ENCODE measurements at places on chromosomes 7 and 10.

GRCh38 chr10:110903280-110904278 is 15.4 kb downstream of the BBIP1 start:
- DNase-seq = no peak

DNA sequence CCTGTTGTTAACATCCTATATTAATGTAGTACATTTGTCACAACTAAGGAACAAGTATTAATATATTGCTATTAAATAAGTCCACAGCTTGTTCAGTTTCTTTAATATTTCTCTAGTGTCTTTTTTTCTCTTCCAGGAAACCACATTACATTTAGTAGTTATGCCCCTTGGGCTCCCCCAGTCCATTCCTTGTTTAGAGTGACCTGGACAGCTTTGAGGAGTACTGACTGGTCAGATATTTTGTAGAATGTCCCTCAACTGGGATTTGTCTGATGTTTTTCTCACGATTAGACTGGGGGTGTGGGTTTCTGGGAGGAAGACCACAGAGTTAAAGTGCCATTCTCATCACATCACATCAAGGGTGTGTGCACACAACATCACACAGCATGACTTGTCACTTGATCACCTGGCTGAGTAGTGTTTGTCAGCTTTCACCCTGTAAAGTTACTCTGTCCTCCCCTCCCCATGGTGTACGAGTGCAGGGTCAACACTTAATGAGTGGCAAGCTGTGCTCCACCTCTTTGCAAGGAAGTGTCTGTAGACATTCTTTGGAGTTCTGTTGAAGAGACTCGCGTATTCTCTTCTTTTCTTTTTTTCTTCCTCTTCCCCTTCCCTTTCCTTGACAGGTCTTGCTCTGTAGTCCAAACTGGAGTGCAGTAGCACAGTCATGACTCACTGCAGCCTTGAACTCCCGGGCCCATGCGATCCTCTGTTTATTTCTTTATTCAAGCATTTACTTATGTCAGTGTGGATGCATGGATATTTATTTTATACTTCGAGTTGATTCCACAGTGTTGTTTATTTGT is 10.2 kb downstream of the LMTK2 start:
- no peak for DNase-seq

GRCh38 chr10:101444058-101444898 is 90.3 kb downstream of the BTRC start:
- no peak for DNase-seq

- DNase-seq = no peak
Observed at GRCh38 chr10:87759551-87759950, 58.5 kb downstream of the ATAD1 start.

GRCh38 chr10:22911889-22912762 is 15.7 kb upstream of the ARMC3 start:
- peak; percentile 90 for DNase-seq

DNA sequence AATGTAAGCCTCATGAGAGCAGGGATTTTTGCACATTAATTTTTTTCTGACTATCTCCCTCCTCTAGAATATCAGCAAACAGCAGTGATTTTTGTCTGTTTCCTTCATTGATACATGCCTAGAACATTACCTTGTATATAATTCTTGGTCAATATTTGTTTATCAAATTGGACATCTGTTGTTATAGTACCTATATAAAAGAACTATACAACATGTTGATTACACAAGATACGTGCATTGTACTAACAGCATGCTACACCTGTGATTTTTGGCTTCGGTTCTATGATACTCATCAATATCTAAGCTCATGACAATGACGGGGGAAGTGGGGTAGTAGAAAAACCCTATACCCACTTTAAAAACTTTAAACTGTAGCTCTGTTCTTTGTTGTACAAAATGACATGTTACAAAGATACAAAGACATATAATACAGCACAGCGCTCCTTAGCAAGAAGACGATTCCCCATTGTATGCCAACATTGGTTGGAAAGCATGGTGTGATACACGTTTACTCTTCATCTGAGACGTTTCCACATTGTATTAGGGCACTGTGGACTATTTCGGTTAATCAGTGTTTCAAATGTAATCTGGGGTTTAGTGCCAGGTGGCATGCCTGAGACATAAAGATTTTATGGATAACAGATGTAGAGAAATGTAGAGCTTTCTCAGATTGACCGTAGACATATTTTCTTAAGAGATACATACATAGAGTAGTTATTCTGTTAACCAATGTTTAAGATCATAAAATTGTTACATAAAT is 70.5 kb upstream of the FOXP2 start:
- no peak for DNase-seq

GRCh38 chr10:47294057-47294456 is 5.9 kb upstream of the GDF10 start:
- DNase-seq = no peak

DNA sequence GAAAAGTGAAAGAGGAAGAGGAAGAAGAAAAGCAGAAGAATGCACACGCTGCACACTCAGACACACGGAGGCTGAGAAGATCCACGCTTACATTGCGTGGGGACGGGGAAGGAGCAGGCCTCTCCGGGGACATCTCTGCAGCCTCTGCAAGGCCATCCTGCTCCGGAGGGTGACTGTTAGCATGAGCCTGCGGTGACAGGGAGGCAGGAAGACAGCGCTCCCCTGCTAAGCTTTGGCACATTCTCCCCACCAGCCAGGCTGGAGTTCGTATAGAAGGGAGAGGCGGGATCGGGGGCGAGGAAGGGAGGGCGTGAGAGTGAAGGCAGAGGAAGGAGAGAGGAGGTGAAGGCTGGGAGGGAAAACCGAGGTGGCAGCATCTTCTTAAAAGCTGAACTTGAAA is 366.0 kb upstream of the SHH start:
- DNase-seq = no peak

DNA sequence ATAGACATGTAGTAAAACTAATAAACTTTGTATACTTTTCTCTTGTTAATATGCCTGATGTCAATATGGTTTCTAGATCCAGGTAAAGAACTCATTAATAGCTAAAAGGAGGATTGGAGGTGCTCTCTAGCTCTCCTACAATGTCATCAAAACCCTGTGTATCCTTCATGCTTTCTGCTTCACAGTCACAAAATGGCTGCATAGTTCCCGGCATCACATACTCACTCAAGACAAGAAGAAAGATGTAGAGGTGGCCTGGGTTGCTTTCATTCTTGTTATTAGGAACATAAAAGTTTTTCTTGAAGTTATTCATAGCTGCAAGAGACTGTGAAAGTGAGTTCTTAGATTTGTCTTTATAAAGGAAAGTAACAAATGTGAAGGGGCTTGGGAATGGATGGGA is 149.7 kb upstream of the EEPD1 start:
- DNase-seq = no peak

DNA sequence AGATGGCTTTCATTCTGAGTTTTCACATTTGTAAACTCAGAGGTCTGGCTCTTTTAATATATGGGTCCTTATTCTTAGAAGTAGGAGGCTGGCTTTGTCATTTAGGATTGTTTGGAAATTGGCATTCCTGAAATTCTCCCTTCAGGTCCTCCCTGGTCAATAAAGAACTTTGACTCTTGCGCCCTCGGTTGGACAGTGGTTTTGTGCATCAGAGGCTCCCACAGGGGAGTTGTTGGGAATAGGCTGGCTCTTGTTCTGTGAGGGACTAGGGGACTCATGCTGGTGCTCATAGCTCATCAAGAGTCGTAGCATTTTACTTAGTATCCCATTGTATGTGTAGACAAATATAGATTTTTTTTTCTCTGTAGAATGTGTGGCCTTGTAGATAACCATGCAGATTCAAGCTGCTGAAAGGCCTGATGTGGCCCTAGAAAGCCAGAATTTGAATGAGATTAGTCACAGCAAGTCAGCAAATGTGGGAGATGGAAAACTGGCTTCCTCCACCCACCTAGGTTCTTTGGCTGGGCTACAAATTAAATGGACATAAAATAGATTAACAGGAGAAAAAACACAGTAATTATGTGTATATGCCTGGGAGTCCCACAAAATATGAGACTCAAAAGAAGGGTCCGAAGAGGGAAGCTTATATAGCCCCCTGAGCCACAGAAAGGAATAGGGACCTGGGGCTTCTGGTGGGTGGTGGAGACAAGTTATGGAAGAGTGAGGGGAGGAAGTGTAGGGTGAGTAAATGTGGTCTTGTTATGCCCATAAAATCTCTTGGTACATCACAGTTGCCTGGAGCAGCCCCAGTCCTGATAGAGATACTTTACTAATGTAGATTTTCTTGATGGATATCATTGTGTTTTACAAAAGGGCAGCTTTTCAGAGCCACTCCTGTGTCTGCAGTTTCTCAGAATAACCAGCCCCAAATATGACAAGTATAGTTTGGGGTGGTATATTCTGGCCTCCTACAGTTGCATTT is 94.6 kb upstream of the BTBD16 start:
- no peak for DNase-seq

DNA sequence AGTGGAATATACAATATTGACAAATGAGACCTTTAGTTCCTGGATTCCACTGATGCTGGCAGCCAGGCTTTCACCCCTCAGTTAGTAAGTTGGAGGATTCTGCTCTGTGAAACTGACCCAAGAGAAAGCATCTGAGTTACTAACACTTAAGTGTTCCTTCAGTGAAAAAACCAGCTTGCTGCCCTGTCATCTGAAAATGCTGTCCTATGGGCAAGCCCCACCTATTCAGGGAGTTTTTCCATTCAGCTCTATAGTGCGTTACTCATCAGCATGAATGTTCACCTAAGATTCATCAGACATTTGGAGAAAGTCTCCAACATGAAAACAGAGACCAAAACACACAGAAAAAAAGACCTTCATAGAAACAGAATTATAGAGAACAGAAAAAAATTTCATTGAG is 37.9 kb downstream of the PRPF18 start:
- DNase-seq = no peak

- no peak for DNase-seq
Observed at GRCh38 chr10:82653244-82654155, 778.5 kb downstream of the NRG3 start.

GRCh38 chr7:101087334-101088068 is 2.2 kb downstream of the TRIM56 start:
- no peak for DNase-seq

GRCh38 chr10:80515511-80515910 is 22.2 kb upstream of the SH2D4B start:
- DNase-seq = no peak

GRCh38 chr7:157549612-157550299 is 213.0 kb downstream of the DNAJB6 start:
- no peak for DNase-seq

DNA sequence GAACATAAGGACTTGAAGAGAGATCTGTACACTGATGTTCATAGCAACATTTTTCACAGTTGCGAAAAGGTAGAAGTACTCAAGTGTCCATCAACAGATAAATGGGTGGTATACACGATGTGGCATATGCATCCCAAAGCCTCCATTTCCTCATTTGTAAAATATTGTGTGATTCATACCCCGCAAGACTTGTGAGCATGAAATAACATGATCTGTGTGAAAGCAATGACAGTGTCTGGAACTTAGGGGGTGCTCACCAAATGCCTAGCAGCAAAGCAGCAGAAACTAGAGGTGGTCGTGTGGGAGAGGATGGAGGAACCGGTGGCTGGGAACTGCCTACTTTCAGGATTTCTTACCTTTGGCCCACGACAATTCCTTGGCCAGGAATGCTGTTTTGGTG is 135.3 kb upstream of the INSYN2A start:
- DNase-seq = no peak

DNA sequence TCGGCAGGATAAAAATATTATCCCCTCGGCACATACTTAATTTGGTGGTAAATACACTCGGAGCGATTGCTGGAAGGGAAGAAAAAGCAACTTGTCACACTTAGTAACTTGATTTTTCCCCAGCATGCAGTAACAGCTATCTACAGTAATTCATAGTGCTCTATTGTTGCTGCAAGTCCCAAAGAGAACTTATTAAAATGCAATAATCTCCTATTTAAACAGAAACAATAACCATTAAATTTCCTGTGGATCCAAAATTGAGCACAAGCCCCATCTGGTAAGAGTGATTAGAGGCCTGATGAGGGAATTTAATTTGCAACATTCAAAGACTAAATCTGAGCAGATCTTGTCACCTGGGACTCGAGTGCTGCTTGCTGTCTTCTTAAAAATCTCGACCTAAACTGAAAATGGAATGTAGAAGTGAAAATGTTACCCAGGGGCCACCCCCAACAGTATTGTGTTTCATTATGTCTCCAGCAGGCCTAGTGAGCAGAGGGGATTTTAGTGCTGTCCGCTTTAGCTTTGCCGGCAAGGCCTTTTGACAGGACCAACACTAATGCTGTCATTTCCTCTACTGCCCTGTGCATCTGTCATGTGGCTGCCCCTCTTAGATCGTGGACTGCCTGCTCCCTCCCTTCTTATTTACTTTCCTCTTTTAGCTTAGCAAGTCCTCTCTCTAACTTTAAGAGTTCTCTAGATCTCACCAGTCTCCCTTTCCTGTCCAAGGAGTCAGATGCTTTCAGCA is 639.7 kb downstream of the AUTS2 start:
- peak; percentile 7 for DNase-seq

GRCh38 chr10:11473128-11473760 is 138.2 kb downstream of the USP6NL start:
- DNase-seq = peak; percentile 9

DNA sequence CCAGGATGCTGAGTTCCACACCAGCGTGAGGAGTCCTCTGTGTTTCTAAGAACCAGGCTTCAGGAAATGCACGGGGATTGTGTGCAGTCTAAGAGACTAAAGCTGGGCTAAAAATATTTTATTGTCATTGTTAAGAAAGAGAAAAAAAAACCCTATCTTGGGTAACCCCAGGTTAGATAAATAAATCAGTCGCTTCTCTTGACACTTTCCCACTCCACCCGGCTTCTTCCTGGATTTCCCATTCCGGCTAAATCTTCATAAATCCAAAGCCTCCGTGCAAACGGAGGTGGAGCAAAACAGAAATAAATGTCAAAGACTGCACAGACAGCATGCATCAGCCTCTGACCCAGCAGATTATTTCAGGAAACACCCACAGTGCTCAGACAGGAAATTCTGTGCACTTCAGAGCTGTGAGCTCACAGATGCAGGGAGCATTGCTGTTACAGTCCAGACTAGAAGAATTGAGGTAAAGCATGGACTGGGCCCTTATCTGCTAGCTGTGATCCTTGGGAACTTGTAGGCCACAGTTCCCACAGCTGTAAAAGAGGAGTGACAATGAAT is 44.8 kb upstream of the GRID1 start:
- DNase-seq = peak; percentile 98

DNA sequence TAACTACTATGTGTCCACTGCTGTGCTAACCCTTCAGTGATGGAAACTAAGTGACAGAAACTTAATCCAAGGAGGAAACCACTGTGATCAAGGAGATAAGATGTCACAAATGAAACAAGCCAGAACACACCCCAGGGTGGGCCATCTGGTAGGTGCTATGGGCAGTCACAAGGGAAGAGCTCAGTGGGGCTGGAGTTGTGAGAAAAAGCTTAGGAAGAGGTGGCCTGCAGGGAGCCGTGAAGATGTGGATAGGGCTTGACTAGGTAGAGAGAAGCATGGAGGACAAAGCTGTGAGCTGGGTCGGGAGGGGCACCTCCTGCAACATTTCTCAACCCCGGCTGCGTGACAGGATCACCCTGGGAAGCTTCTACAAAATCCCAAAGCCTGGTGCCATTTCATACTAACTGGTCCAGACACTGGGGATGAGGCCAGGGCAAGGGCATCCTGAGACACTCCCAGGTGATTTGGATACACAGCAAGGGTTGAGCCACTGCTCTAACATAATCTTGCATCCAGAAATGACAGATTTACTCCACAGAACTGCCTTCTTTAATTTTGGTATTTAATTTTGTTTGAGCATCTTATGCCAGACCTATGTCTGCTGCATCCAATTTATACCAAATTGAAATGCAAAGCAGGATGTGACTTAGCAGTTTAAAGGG is 69.3 kb downstream of the OSBPL3 start:
- no peak for DNase-seq

GRCh38 chr10:130232166-130233034 is 96.2 kb downstream of the GLRX3 start:
- no peak for DNase-seq

- DNase-seq = peak; percentile 62
Observed at GRCh38 chr10:36765782-36766414, 359.5 kb upstream of the ANKRD30A start.

Measured in umbilical cord (tissue), 2 donors.